Right hindlimb (tissue), 1 donor: ENCODE measurements at places on chromosomes 5 and 9.

GRCh38 chr9:119400606-119401005 is 31.4 kb upstream of the BRINP1 start:
- DNase-seq = no peak

DNA sequence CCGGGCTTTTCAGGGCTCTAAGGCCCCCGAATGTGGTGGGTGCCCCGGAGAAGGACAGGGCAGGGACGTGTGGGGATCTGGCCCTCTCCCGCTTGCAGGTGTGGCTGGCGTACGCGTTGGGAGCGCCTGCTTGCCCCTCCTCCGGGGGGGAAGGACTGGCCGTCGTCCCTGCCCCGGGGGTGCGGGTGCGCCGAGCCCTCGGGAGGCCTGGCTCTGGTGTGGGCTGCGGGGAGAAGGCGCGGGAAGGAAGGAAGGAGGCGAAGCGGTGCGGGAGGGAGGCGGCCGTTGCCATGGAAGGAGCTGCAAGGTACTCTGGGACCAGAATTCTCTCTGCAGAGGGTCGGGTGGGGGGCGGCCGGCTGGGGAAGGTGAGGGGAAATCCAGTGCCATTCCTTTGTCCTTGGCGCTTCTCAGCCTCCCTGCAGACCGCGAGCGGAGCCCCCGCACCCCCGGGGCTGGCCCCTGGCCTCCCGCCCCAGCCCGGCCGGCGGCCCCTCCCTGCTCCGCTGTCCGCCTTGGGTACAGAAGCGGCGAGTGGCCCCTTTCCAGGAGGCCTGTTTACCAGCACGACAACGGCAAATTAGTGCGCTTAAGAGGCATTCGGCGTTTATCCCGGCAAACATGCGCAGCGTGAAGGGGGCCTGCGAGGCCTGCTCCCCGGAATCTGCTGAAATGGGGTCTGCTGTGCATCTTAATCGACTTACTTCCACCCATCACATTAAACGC is 67.1 kb upstream of the UNC5A start:
- no peak for DNase-seq

DNA sequence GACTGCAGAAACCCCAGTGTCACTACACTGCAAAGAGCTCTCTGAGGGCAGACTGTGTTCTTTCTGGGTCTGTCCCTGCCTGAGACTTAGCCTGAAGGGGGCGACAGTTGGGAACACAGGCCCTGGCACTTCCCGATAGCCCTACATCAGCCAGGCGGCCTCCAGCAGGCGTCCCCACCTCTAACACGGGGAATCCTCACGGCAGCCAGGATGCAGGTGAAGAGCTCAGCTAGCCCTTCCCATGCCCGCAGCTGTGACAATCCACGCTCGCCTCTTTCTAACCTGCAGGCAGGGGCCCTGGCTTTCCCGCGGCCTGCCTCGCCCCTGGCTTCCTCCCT is 5.9 kb downstream of the MED22 start:
- no peak for DNase-seq

- no peak for DNase-seq
These were observed 6.1 kb upstream of the AP3B1 start for GRCh38 chr5:78300464-78301045.

- DNase-seq = no peak
These were observed 28.6 kb downstream of the LAMC3 start for GRCh38 chr9:131037335-131038255.

- no peak for DNase-seq
These were observed 159.5 kb upstream of the ERCC6L2 start for GRCh38 chr9:95715868-95716435.

DNA sequence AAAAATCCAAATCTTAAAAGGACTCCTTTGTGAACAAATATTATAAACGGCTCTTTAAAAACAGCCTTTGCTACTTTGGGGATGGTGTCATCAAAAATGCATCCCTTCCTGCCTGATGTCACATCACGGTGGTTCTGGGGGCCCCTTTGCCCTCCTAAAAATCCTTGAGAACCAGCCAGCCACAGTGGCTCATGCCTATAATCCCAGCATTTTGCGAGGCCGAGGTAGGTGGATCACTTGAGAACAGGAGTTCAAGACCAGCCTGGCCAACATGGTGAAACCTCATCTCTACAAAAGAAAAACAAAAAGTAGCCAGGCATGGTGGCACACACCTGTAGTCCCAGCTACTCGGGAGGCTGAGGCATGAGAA is 43.9 kb downstream of the FNBP1 start:
- DNase-seq = no peak

GRCh38 chr5:57219386-57219785 is 45.5 kb downstream of the GPBP1 start:
- no peak for DNase-seq

DNA sequence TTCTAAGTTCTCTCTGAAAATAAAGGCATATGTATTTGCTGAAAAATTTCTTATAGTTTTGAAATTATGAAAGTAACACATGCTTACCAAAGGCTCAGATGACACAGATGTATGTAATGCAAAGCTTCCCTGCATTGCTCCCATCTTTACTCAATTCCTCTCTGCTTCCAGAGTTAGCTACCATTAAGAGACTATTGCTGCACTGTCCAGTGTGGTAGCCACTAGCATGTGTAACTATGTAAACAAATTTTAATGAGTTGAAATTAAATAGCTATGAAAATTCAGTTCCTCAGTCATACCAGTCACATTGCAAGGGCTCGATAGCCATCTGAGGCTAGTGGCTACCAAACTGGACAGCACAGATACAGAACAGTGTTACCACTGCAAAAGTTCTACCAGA is 17.9 kb downstream of the FRMD3 start:
- DNase-seq = no peak

DNA sequence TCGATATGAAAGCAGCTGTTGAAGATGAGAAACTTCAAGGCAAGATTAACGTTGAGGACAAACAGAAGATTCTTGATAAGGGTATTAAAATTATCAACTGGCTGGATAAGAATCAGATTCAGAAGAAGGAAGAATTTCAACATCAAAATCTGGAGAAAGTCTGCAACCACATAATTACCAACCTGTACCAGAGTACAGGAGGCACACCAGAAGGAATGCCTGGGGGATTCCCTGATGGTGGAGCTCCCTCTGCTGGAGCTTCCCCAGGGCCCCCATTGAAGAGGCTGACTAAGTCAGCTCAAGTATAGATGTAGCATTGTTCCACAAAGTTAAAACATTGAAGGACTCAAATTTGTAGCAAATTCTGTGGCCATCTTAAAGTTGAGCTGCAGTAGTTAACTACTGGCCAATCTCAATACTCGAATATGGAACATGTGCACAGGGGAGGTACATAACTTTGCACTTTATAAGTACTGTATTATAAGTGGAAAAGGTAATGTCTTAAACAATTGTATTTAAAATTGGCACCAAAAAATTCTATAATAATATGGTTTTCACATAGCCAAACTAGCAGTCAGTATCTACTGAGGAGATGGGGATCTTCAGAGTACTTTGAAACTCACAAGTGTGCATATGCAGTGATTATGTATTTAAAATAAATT is 237.5 kb downstream of the CHSY3 start:
- no peak for DNase-seq

DNA sequence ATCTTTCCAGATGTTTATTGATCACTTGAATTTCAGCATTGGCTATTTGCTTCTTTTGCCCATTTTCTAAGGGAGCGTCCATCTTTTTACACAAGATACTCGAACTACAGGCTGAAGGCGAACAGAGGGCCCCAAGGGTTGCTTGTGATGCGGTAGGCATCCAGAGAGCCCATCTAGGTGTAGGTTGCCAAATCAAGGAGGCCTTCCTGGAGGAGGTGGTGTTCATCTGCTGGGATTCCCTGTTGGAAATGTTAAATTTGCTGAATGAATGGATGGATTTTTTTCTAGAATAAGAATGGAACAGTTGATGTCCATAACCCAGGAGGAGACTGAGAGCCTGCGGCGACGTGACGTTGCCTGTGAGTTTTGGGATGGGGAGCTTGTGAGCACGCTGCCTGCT is 31.4 kb downstream of the LRSAM1 start:
- DNase-seq = no peak

- no peak for DNase-seq
These were observed 128.0 kb upstream of the KLF9 start for GRCh38 chr9:70542311-70542931.

DNA sequence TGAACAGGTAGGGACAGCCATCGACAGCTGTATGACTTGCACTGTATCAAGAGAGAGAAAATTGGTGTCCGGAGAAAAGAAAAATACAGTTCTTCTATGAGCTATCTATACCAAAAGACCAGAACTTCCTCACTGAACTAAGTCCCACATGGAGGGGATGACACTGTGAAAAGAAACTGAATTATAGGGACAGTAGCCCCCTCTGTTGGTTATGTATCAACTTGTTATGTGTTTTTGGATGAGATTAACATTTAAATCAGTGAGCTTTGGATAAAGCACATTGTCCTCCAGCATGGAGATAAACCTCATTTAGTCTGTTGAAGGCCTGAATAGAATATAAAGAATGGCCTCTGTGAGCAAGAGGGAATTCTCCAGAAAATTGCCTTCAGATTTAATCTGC is 176.6 kb upstream of the SH3GL2 start:
- no peak for DNase-seq

- DNase-seq = no peak
These were observed 24.8 kb downstream of the TSPAN17 start for GRCh38 chr5:176671890-176672747.

DNA sequence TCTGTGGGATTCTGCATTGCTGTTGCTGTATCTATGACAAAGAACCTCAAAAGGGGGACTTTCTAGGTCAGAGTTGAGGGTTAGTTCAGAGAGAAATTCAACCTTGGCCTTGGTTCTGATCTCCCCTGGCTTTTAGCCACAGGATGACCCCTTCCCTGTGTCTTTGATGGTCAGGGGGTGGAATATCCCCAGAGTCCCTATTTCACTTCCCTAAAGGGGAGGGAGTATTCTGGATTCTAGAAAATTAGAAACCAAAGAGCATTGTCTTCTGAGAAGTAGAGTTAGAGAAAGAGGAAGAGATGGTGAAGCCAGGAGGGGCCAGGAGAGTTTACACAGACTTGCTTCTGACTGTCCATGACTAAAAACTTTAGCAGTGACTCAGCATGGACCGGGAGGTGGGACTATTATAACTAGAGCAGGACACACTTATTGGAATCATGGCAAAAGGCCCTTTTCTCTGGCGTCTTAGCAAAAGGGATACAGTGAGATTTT is 56.2 kb upstream of the LPAR1 start:
- peak; percentile 42 for DNase-seq

DNA sequence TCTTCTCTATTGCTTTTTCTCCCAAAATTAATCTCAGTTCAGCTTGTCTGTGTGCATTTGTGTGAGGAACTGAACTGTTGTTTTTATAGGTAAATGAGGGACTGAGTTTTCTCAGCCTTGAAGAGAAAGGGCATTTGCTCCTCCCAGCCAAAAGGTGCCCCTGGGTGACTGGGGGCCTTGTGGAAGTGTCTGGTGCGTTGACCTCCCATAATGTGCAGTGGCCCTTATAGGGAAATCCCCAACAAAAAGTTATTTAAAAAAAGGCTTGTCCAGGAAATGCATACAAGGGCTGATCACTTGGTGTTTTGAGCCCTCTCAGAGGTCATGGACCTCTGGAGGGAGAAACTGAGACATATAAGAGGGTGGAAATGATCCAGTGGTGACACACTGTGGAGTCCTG is 239.7 kb upstream of the KLF9 start:
- no peak for DNase-seq

DNA sequence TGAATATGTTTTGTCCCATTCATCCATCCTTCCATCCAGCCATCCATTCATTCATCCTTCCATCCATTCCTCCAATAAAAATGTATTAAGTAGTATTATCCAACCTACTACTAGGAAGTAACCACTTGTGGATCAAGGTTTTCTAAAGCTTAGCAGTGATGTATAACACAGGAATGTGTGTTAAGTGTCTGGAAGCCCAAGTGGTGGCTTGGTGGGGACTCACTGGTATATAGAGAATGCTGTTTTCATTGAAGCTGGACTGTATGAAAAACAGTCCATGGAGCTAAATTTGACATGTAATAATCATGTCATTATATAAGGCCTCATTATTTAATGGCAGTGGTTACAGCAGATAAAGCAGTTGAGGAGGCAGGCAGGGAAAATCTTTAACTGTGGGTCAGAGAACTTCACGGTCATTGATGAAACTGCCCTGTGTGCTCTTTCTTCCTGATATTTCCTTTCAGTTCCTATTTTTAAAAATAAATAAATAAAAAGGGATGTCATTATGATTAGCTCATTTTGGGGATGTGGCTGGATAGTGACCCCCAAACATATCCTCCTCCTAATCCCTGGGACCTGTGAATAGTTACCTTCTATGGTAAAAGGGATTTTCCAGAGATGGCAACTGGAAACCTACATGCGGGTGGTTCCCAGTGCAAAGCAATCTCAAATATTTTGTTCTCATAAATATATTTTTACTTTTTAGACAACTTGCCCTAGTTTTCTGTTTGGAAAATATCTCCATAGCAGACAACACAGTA is 82.3 kb downstream of the DAPK1 start:
- no peak for DNase-seq

GRCh38 chr9:137759117-137759516 is 118.5 kb upstream of the CACNA1B start:
- no peak for DNase-seq

GRCh38 chr9:133275105-133276000 is at the start of gene ABO:
ABO (minus strand) TSS chr9:133275201.
- no peak for DNase-seq

DNA sequence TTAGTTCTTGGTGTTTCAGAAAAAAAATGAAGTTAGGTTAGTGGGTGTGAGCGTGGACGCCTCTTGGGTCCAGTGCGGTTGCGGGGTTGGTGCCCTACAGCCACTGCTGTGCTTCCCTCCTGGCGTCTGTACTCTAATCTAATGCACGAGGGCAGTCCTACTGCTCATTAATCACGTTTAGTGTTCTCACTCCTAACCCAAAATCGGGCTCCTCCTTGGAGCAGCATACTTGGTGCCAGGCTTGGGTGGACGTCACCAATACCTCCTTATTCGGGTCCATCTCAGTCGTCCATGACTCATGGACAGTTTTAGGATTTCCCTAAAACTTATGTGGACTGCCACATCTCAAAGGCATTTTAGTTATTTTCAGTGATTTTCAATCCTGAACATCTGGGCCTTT is 41.6 kb downstream of the TRIO start:
- no peak for DNase-seq

DNA sequence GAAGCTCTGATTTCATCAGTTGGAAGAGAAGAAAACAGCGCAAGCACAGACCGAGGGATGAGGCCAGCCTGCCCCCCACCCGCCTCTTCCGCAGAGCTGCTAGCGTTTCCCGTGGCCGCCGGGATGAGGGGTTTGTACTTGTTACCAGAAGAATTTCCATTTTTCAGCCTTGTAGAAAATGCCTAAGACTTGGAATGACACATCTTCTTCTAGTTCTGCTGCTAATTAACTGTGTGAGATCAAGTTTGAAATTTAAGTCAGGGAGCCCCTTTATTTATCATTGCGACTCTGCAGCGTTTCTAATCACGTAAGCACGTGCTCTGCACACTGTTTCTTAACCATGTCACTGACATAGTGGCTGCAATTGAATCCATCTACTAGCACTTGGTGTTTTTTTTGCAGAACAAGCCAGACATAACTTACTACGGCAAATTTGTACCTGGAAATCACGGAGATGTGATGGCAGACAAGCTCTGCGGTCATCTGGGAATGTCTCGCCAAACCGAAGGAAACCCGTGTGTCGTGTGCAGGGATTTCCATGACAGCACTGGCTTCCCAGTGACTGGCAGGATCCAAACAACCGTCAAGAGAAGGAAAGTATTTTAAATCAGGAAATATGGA is 41.8 kb upstream of the ROR2 start:
- DNase-seq = peak; percentile 44

- no peak for DNase-seq
These were observed 24.5 kb downstream of the LHFPL2 start for GRCh38 chr5:78624011-78624541.

- peak; percentile 86 for DNase-seq
These were observed 8.5 kb downstream of the PRR7 start for GRCh38 chr5:177455036-177455660.

- DNase-seq = no peak
These were observed 1.9 kb upstream of the ORM2 start for GRCh38 chr9:114327749-114328148.
